ENCODE measurements at places on chromosomes 7 and 10. TPM values are rescaled to one million over a fixed set of nuclear protein-coding genes. Genes with fewer than 3 reads are reported as not detected.

VSTM2A gene
- total RNA-seq, result not detected

APBB1IP gene
- total RNA-seq, result 0.21 TPM

GRCh38 chr10:129921065-129921670 lies 42.9 kb downstream of the EBF3 start:
- DNase-seq, result no peak

- DNase-seq, result no peak
Measured at GRCh38 chr7:21603972-21604749, 61.3 kb downstream of the DNAH11 start.

DNA sequence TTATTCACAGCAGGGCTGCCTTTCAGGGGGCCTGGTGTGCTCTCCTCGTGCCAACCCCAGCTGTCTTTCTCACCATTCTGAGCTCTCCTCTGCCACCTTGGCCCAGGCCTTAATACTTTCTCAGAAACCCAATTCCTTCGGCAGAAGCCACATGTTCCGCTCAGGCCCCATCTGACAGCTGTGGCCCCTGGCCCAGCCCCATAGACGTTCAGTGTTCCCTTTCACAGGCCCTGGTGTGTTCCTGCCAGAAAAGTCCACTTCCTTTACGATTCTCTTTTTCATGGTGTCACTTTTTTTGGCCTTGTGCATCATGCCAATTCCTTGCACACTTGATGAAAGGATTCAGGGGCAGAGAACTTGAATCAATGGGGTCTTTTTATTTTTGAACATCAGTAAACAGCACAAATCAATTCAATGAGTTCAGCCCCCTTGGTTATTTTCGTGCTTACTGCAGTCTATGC lies 15.9 kb upstream of the GPNMB start:
- no peak for DNase-seq

DNA sequence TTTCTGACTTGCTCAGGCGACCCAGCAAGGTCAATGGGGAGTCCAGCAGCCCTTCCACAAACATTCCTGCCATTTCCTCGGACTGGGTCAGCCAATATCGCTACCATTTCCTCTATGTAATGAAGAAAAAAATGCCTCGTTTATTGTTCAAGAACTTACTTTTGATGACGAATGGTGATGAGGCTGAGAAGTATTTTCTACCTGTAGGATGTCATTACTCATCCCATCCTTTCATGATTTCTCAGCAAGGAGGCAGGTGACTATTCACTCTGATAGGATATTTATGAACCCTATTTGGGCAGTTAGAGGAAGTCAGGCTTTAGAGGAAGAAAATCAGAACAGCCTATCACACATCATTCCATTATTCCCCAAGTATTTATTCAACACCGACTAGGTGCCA lies 178.6 kb downstream of the FANK1 start:
- no peak for DNase-seq

DNA sequence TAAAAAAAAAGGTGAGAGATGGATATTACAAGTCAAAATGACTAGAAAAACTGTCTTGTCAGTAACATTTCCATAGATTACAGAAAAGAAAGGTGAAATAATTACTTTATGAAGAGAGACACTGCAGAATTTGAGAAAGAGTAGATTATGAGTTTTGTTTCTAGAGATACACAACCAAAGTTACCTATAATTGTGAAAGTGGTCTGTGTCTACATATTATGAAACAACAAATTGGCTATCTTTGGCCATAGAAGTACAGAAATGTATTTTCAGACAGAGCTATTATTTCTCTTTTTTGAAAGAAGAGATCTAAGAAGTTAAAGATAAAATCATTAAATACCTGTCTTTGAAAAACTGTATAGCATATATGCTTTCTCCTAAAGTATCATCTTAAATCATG lies 30.1 kb downstream of the KCND2 start:
- DNase-seq, result no peak

Data from Panc1 (cell line).